ENCODE measurements at places on chromosomes 1 and 21.

DNA sequence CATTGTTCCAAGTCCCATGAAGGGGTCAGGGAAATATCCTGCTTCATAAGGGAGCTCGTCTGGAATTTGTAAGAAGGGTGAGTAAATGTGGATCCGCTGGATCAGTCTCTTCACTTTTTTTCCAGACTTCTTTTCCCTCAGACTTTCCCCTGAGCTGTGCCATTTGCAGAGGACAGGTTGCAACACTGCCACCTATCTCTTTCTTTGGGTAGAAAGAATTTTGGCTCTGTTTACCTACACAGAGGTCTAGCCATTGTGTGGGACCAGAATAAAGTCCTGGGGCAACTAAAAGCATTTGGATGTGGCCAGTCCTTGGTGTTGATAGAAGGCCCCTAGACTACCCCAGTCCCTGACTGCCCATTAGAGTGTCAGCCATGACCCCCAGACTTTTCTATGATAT is 1146.7 kb upstream of the PRMT6 start:
- DNase-seq: peak; percentile 29

DNA sequence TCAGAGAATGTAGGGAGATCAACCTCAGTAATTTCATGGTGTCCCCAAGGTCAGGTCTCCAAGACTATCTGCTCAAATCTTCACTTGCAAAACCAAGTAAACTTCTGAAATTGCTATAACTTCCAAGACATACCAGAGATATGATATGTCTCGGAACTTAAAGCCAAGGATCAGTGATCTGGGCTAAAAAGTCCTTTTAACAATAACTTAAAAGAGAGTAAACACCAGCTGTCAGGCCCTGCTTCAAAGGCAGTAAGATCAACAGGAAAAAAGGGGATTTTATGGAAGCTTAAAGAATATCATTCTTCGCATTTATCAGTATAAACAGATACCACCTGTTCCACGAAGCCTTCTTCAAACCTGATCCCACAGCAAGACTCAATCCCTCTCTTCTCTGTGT is 13.7 kb downstream of the UBR4 start:
- no peak for DNase-seq

DNA sequence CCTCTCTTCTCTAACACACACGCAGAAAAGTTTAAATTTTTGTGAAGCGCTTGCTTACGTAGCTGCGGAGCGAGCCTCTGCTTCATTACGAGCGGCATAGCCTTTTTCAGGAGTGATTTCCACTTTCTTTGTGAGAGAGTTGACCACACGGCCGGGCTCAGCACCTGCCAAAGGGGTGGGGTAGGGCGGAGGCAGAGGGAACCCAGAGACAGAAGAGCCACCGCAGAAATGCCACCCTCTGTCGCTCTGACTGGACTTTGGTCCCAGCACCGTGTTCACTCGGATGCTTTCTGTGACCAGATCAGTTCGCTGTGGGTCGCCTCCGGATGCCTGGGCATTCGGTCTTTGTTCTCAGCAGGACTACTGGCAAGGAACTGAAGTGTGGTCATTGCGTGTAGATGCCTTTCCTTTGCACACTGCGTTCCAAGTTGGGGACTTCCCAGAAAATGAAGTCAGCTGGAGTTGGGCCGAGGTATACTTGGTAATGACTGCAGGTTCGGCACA is 883 bp downstream of the CHODL start:
- DNase-seq: no peak

DNA sequence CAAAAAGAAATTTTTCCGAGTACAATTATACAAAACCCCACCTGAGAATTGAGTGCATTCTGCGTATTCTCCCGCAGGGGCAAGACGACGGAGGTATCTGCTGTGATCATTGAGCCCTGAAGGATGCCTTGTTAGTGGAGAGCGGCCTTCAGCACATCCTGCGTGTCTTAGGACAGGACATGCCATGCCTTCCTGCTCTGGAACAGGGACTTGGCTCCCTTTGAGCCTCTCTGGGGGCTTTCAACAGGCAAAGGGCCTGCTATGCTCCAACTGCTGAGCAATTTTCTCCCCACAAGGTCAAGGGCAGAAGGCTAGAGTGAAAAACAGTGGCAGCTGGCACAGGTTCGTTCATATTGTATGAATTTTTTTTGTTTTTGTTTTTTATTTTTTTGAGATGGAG is 52.4 kb downstream of the TOR1AIP2 start:
- no peak for DNase-seq

DNA sequence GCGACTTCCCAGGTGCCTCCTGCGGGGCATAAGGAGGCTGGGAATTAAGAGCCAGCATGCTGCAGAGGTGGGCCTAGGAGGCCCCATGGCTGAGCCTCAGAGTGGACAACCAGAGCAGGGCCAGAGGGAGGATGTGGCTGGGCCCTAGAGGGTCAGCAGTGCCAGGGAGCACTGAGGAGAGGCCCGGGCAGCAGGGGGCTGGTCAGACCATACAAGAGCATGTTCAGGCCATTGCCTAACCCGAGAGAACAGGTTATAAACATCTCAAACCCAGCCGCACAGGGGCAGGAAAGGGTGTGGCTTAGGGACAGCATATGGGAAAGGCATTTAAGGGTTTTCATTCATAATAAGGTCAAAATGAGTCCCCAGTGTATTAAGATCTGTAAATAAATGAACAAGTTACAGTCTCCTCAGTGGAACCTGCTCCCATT is 51.1 kb downstream of the IER5 start:
- no peak for DNase-seq

- no peak for DNase-seq
Measured at GRCh38 chr1:154884869-154885701, 15.0 kb upstream of the KCNN3 start.

- no peak for DNase-seq
Measured at GRCh38 chr1:203823306-203823705, 27.9 kb downstream of the ZBED6 start.
